ENCODE measurements at places on chromosomes 2 and 18.

- no peak for DNase-seq
Observed at GRCh38 chr2:134281815-134282419, 28.0 kb downstream of the MGAT5 start.

GRCh38 chr18:35267809-35268208, 22.2 kb downstream of the ZSCAN30 start:
- DNase-seq, result no peak

GRCh38 chr18:12585218-12585617, 72.7 kb downstream of the SPIRE1 start:
- DNase-seq, result peak; percentile 42

- no peak for DNase-seq
Observed at GRCh38 chr2:151841047-151841424, 12.8 kb upstream of the ARL5A start.

GRCh38 chr18:44637210-44638033, 43.3 kb upstream of the SETBP1 start:
- DNase-seq, result no peak

GRCh38 chr2:17594533-17595401, 54.3 kb downstream of the VSNL1 start:
- DNase-seq, result no peak

DNA sequence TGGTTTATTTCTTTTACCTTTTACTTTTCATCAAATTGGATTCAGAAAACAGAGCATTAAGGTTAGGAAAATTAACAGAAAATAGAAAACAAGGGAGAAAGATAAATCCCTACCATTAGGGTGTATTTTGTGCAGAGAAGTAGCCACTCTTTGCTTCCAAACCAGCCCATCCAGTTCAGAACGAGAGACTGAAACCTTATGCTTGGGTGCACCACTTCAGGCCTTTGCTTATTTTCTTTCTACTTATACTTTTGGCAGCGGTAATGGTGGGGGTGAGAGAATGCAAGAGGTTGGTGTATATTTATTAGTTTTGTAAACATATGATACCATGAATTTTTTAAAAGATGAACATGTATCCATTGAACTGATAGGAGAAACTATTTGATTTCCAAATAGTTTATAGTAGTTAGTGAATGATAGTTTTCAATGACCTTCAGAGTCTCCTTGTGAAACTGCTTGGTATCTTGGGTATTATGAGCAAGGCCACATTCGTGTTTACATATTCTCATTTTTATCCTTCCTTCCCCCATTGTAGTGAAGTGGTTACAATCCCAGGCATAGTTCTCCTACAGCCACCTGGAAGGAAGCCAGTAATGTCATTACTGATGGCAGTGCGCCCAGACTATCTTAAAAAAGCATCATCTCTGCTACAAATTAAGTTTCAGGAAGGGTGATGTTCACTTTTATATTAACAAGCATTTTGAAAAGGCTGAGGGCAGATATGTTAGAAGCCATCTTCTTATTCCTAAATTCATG, 60.8 kb downstream of the MFSD6 start:
- peak; percentile 14 for DNase-seq

DNA sequence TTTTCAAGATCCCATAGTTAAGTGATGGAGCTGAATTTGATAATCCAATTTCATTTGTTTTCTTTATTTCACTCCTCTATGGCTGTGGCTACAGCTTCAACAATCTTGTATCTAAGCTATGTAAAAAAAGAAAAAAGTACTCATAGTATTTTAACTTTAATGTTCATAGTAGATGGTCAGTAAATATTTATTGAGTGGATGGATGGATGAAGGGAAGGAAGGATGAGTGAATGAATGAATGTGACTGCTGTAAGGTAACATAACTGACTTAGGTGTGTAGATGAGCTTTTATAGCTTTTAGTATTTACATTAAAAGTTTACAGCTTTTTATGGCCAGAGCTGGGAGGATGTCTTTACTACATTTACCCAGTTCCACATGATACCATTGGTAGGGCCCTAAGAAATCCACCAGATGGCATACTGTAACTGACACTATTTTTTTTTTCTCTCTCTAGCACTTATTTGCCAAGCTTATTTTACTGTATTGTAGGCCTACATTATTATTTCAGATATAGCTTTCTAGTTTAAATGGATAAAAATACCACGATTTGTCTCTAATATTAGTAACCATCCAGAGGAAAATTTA, 13.4 kb upstream of the HRH4 start:
- peak; percentile 18 for DNase-seq

GRCh38 chr18:63520053-63520685, 22.0 kb upstream of the SERPINB12 start:
- DNase-seq, result no peak

GRCh38 chr2:239157771-239158170, 243.0 kb downstream of the HDAC4 start:
- no peak for DNase-seq

GRCh38 chr2:46963941-46964673, 48.5 kb upstream of the MCFD2 start:
- no peak for DNase-seq

DNA sequence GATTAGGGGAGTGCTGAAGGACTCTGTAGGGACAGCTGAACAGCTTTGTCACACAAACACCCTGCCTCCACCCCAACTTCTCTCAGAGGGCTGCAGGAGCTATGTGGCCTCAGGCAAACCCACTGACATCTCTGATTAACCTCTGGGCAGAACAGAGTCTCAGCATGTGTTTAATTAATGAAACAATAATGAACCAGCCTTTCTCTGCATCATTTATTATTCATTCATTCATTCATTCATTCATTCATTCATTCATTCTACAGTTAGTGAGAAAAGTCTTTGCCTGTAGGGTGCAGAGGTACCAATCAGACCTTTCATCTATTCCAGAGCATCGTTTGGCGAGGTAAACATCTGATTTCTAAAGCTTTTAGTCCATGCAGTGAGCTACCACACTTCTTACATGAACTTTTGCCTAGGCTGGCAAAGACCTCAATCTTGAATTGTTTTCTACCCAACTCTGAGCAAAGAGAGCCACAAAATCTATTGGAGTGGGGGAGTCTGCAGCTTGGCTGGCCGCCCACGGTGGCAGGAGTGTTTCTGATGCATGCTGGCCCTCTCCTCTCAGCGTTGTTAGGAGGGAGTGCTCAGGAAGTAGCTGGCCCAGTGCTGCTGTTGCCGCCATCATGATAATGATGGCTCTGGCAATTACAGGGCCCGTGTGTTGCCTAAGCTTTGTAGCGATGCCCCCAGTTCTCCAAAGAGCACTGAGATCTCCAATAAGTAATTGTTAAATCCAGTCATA, 198.9 kb downstream of the SMAD7 start:
- DNase-seq, result no peak

- peak; percentile 86 for DNase-seq
Observed at GRCh38 chr2:237572021-237572741, 5.8 kb downstream of the PRLH start.

GRCh38 chr2:50347358-50348044, 684.4 kb downstream of the NRXN1 start:
- DNase-seq, result no peak

DNA sequence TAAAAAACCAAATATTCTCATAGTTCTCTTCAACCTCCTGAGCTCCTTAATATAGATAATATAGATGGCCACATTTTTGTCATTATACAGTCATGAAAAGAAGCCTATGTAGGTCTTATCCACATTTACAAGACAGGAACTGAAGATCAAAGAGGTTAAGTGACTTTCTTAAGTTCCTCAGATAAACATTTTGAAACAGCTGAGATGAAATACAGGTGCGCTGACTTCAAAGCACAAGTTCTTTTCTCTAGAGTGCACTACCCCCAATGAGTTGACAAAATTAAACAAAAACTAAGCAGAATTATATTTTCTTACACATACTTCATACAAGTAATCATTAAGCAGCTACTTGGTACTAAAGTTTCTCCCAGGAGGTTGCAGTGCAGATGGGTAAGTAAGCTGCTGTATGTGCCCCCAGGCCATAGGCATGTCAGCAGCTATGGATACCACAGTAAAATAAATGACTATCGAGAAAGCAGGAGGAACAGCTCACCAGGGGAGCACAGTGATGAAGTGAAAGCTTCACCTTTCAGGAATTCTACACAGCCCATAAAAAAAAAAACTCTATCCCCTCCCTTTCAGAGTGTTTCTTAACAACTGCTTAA, 199.8 kb downstream of the DPP10 start:
- no peak for DNase-seq

GRCh38 chr2:238158509-238159070, at the start of gene ERFE:
Gene ERFE (plus strand): TSS chr2:238158970. CDS start chr2:238159008, 38 bp downstream.
- DNase-seq, result peak; percentile 4

- no peak for DNase-seq
Observed at GRCh38 chr18:79612291-79613108, 67.1 kb upstream of the CTDP1 start.
